Nephron progenitor cell (in vitro differentiated cells): ENCODE measurements at places on chromosomes 11 and 22.

DNA sequence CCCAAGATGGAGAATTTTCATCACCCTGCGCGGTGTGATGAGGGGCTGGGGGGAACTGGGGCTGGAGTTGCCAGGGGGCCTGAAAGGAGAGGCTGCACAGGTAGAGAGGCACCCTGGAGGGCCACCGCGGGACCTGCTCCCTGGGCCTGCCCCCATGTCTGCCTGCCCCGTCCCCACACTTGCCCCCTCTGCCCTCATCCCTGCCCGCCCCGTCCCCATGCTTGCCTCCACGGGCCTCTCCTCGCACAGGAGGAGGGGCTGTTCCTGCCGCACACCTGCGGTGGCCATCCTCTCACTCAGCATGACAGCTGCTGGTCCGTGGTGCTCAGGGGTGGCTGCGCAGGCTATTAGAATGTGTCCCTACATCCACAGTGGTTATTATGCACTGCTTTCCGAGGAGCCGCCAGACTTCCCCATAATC is 43.5 kb downstream of the LINC01488 start:
- no peak for DNase-seq

DNA sequence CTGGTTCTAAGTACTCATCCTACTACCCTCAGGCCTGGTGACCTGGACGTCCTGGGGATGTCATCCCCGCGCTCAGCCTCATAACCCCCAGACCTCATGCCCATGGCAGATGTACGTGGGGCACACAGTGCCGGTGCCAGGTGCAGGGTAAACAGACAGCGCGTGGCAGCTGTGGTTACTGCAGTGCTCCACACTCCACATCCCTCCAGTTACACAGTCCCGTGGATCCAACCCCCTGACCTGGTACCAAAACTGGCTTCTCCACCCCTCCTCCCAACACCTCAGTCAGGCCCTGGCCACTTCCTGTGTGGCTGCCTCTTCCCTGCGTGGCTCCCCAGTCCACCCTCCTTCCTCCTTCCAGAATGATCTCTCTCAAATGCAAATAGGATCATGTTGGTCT is 95.2 kb downstream of the DSCAML1 start:
- no peak for DNase-seq

DNA sequence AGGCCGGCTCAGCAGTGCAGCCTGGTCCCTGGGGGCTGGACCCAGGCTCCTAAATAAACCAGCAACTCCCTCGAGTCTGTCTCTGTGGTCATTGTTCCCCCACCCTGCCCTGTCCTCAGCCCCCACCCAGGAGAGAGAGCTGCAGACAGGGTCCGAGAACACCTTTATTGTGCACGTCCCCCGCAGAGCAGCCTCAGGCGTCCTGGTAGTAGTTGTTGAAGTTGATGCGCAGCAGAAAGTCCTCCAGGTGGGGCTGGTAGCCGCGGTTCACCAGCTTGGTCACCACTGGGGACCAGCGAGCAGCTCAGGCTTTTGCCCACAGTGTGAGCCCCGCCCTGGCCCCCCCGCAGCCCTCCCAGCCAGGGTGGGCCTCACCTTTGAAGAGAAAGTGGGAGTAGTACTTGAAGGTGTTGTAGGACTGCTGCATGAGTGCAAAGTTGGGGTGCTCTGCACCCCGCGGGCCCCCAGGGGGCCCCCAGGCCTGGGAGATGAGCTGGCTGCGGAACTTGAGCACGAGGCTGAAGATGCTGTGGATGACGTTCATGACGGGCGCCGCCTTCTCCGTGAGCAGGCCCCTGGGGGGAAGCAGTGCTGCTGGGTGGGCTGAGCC is 16.8 kb downstream of the SELENOO start:
- no peak for DNase-seq

- no peak for DNase-seq
Measured at GRCh38 chr11:1060852-1061616, 13.6 kb upstream of the MUC2 start.

DNA sequence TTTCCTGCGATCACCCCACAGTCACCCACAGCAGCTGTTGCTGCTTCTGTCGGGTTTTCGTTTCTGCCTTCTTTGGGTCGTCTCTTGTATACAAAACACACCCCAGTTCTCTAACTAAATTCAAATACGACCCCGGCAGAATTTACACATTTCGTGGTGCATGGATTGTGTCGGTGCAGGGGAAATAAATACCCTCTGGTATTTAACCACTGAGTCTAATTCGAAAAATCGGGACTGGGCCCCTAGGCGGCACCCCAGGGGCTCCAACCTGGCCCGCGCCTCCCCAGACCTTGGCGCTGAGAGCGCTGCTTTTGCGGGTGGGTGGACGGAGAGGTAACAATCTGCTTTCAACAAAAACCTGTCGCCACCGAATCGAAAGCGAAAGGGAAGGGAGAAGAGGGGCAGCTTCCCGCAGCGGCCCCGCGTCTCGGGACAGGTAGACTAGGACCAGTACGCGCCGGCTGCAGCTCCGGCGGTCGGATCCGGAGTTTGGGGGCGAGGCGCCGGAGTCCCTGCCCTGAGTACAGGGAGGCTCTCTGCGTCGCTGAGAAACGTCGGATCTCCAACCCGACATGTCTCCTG is 4.4 kb downstream of the ALX4 start:
- peak; percentile 42 for DNase-seq

- no peak for DNase-seq
Measured at GRCh38 chr11:64802370-64803157, 450 bp downstream of the MAP4K2 start.

GRCh38 chr11:1000357-1001278 is 35.9 kb downstream of the MUC6 start:
- DNase-seq: peak; percentile 45

DNA sequence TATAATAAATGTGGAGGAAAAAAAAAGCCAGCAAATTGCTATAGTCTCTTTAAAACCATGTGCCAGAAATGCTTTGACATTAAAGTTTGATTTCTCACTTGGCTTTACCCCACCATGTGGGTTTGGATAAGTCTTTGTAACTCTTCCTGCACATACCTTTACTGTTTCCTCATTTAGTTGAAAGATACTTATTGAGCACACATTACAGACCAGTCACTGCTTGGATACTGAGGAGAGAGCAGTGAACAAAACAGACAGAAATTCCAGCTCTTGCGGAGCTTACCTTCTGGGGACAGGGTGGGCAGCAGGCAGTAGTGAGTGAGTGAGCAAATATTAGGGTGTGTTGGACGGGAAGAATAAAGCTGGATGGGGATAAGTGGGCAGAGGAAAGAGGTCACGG is 13.7 kb downstream of the PACS1 start:
- DNase-seq: no peak

DNA sequence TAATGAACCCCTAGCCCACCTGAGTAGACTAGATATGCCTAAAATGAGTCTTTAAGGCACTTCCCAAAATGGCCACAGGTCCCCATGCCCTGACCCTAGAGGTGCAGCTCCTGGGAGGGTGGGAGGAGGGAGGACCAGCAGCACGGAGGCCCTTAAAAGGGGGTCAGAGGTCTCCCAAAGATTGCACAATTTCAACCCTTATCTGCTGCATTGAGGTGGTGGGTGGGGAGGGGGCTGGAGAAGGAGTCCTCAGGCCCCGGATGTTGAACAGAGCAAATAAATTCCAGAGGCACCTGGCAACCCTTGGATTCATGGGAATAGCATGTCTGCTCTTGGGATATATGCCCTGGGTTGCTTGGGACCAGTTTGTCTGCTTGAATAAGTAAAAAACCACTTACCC is 57.6 kb downstream of the NAV2 start:
- no peak for DNase-seq

GRCh38 chr11:117898059-117898458 is 21.6 kb upstream of the FXYD6 start:
- DNase-seq: no peak
